ENCODE measurements at places on chromosomes 1 and 21.

GRCh38 chr1:109783436-109783835 is 19.7 kb upstream of the EPS8L3 start:
- DNase-seq, result no peak

DNA sequence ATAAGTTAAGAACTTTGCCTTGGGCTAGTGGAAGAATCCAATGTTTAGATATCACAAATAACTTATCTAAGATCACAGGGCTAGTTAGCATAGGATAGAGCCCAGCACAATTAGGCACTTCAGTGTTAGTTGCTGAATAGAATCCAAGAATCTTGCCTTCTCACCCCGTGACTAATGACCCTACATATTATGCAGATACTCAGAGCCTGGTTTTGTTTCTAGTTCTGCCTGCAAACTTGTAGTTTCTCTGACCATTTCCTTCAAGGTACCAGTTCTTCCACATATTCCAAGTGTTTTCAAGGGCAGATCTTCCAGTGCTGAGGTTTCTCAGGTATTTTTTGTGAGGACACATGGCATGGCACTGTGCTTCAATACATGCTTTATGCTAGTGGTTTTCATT is 239.3 kb downstream of the KCNK2 start:
- DNase-seq, result no peak

DNA sequence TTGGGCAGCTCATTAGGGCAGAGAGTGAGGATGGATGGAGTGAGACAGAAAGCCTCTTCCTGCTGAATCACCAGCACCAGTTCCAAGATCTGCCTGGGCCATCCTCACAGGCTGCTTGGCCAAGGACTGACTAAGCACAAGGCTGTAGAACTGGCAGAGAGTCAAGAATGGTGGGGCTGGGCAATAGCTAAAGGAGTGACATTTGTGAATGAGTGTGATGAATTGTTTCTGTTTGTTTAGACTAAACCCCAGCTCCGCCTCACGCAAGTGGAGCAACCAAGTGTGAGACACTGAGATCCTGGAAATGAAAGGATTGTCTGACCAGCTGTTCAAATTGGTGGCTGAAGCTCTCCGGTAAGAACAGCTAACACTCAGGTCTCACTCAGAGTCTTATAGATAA is 38.6 kb downstream of the BRINP2 start:
- DNase-seq, result no peak

DNA sequence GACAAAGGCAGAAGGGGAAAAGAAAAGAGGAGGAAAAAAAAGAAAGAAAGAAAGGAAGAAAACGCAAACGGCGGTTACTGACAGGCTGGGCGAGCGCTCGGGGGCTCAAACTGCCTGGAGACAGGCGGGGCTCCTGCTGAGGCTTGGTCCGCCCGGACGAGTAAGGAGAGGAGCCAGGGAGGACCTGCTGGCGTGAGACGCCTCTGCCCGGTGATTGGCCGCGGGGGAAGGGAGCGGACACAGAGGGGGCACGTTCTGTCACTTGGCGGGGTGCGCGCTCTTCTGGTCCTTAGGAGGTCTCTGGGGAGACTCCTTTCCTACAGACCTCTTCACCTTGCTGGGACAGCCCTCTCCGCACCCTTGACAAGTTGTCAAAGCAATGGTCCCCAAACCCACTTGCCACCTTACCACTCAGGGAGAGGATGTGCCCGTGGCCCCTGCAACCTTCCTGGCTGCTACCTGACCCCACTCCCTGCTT is 791 bp upstream of the PIK3R3 start:
- DNase-seq, result no peak

DNA sequence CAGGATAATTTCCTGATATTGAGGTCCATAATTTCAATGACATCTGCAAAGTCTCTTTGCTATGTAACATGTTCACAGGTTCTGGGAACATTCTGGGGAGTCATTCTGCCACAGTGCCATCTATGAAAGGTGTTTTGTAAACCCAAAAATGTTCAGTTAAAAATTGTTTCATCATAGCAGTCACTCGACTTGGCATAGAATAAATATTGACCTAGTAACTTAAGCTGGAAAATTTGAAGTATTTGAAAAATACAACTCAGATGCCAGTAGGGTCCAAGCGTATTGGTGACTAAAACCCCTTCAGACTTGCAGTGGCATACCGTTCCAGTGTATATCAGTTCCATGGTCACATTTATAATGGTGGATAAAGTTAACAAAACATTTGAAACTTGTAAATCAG is 6.8 kb downstream of the DESI2 start:
- DNase-seq, result no peak

DNA sequence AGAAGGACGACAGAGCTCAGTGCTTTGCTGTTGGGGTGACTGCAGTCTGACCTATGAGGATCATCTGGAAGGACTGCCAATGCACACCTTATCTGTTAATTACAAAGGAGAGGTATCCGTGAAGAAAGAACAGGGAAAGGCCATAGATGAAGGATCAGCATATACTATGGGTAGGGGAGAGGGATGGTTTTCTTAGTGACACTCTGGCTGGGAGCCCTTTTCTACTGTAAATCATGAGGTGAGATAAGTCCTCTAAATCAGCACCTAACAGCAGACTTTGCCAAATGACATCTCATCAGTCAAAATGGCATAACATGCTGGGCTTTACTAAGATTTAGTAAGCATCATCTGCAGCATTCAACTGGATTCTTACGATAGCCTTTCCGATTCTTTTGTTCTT is 100.0 kb downstream of the PLPPR5 start:
- no peak for DNase-seq

GRCh38 chr1:202181586-202181985 is 12.0 kb upstream of the LGR6 start:
- DNase-seq, result no peak

DNA sequence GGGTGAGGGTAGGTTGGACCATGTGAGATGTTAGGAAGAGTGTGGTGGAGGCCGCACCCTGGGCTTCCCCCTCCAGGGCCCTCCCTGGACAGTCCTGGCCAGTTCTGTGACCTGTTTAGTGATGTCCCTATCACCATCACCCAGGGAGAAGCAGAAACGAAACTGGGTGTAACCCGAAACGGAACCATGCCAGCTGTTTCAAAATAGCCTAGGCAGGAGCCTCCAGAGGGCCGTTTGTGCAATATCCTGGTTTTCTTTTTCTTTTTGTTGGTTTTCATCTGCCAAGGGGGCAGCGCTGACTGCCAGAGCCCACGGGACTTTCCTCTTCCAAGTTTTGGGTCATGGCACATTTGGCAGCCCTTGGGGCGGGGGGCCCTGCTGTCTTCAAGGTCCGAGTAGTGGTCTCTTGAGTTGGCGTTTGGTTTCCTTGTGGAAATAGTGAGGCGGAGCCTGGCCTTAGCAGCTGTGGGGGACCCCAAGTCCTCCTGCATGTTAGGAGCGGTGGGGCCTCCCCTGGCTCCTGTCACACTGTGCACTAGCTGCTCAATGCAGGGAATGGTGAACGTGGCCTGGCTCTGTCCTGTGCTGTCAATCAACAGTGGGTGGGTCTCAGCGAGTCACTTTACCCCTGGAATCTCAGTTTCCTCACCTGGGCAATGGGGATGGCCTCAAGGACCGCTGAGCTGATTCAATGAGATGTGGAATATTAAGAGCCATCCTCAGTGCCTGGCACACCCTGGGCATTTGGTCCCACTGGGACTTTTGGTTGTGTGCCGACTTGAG is 90.7 kb downstream of the ARHGEF10L start:
- DNase-seq, result no peak

DNA sequence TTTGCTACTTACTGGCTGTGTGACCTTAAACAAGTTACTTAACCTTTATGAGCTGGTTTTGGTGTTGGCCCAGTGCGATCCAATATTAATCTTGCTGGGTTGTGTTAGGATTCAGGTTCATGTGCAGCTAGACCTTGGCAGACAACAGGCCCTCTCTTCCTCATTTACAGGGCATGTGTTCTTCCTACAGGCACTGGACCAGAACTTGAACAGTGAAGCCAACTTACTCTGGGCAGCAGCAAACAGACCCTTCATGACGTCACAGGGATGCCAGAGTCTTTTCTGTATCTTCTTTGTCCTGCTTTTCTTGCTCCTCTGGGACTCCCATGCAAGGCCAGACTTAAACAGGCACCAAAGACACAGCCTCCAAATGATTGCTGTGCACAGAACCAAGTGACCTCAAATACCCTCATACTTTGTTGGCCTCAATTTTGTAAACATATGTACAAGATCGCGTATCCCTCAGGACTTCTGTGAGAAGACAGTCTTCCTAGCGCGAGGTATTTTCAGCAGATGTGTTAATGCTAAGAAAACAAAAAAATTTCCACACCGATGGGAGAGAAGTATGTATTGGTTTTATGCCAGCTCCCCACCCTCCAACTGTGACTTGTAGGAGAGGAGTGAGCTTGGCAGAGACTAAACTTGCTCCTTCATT is 73.7 kb downstream of the URB2 start:
- no peak for DNase-seq

DNA sequence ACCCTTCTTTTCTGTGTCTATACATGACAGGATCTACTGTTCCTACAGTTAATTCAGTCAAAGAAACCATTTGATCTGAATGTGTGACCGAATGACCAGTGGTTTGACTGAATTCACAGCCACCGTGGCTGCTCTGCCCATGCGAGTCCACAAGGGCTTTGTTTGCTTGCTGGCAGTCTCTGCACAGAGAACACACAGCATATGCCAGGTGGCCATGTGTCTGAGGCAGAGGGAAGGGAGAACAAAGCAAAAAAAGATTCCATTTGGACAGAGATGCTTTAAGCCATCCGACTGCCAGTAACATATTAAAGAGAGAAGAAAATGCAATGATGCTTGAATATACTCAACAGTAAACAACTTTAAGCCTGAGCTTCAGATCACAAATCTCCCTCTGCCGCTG is 737.8 kb upstream of the CXADR start:
- DNase-seq, result no peak

DNA sequence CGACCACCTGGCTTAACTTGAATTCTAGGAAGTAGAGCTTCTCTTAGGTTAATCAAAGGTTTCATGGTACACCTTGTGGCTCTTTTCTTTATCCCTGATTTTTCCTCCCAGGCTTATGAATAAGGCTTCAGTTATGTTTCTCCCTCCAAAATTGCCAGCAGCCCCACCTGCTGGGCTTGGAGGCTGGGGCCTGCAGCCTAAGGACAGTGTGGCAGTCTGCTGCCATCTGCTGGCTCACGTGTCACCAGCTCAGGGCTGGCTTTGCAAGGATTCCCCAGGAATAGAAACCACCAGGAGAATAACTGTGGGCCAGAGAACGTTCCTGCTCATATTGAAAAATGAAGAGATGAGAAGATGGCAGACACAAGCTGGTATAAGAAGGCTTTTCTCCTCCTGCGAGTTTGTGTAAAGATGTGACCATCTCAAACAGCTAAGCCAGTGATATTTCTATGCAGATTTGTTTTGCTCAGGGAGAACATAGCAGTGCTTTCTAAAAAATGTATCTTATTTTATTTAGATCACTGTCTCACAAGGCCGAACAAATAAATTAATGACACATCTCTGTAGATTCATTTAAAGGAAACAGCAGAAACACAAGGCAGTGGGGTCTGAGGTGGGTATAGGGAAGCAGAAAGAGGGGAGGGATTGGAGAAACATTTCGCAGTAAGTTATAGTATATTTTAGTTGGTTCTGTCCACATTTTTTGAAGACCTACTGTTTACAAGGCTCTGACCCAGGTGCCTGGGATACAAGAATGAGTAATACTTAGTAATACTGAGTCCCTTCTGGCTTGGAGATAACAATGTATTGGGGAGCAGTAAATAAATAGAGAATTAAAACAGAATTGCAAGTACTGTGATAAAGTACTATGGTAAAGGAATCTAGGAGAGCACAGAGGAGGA is 291.1 kb upstream of the SGIP1 start:
- DNase-seq, result peak; percentile 79

- no peak for DNase-seq
Measured at GRCh38 chr1:230105754-230106625, 39.0 kb downstream of the GALNT2 start.

- no peak for DNase-seq
Measured at GRCh38 chr1:220219865-220220698, 52.2 kb downstream of the RAB3GAP2 start.

GRCh38 chr1:245871915-245872314 is 635.2 kb downstream of the SMYD3 start:
- no peak for DNase-seq

- DNase-seq, result no peak
Measured at GRCh38 chr1:64514197-64514765, 44.4 kb downstream of the CACHD1 start.

DNA sequence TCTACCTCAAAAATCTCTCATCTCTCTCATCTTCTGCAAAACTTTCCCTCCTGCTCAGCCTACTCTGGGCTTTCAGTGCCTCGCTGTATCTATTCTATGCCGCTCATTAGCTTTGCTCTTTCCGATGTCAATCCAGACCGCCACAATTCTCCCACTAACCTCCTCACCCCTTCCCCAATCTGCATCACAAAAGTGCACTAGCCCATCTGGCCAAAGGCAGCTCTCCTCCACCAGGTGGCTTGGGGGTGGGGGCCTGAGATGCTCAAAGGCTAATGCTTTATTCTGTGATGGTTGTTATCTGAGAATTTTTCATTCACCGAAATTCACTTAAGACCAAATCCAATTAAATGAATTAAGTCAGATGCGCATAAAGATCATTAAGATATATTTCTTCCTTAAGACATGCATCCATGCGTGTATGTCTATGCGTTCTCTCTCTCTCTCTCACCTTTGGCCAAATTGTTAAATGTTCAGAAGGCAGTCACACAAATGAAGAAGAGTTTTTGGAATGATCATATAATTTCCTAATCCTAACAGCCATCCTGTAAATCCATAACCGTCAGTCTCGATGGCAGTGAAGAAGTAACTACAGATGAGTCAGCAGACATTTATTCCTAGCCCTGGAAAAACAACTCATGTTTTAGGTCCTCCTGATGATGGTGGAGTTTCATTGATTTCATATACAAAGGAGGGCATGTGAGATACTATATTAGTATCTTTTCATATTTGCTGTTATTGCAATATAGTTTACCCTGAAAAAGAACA is 111.3 kb downstream of the C1orf21 start:
- no peak for DNase-seq

GRCh38 chr1:106600626-106601025 is 455.8 kb upstream of the PRMT6 start:
- no peak for DNase-seq

GRCh38 chr1:40799351-40799867 is 15.8 kb downstream of the KCNQ4 start:
- no peak for DNase-seq

DNA sequence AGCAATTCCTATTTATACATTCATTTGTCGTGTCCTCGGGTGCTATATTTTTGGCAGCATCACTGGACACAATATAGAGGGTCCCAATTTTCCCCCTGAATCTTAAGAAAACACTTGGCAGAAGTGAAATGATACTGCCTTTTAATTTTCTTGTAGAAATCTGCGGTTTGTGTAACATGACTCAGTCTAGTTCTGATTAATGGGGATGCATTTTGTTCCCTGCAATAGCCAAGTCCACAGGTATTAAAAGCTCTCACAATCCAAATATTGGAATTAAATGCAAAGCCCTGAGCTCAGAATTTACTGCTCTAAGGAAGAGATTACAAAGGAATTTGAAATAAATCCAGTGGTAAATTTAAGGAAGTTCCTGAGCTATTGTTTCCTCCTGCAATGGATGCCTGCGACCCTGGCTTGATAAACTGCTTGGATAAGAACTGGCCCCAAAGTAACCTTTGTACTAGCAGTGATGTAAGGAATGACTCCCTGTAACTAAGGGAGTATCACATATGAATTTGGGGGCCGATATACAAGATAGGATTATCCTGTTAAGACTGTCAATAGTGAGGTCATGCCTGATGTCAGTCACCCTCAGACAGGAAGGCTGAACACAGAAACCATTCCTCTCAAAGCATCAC is 349.7 kb upstream of the C1orf87 start:
- no peak for DNase-seq
